ENCODE measurements at places on chromosomes 7 and 10.

DNA sequence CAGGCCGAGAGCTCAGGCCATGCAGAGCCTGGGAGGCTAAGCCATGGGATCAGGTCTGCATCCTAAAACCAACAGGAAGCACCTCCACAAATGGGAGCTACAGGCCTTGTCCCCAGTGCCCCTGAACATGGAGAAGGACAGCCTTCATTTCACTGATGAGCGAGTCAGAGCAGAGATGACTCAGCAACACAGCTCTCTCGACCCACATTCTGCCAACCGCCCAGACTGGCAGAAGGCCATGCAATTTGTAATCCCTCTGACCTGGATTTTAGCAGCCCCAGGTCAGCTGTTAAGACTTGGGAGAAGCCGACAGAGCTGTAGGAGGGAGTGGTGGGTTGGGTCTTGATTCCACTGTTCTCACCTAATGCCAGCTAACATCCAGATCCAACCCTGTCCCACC is 25.5 kb downstream of the VOPP1 start:
- peak; percentile 41 for DNase-seq

GRCh38 chr7:131737746-131738465 is 181.5 kb upstream of the PODXL start:
- no peak for DNase-seq

GRCh38 chr10:92891885-92892690 is 43.8 kb downstream of the EXOC6 start:
- DNase-seq = no peak

DNA sequence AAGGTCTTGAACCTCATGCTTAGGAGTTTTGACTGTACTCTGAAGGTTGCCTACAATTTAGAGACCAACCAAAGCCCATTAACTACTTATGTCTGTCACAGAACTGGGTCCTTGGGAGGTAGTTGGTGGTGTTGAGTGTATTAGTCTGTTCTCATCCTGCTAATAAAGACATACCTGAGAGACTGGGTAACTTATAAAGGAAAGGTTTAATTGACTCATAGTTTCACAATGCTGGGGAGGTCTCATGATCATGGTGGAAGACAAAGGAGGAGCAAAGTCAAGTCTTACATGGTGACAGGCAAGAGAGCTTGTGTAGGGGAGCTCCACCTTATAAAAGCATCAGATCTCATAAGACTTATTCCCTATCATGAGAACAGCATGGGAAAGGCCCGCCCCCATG is 319.6 kb upstream of the ZMIZ1 start:
- DNase-seq = no peak

- no peak for DNase-seq
These were observed 2.0 kb upstream of the ZMYND11 start for GRCh38 chr10:132946-133898.

GRCh38 chr10:13270877-13271551 is 28.9 kb downstream of the PHYH start:
- no peak for DNase-seq

DNA sequence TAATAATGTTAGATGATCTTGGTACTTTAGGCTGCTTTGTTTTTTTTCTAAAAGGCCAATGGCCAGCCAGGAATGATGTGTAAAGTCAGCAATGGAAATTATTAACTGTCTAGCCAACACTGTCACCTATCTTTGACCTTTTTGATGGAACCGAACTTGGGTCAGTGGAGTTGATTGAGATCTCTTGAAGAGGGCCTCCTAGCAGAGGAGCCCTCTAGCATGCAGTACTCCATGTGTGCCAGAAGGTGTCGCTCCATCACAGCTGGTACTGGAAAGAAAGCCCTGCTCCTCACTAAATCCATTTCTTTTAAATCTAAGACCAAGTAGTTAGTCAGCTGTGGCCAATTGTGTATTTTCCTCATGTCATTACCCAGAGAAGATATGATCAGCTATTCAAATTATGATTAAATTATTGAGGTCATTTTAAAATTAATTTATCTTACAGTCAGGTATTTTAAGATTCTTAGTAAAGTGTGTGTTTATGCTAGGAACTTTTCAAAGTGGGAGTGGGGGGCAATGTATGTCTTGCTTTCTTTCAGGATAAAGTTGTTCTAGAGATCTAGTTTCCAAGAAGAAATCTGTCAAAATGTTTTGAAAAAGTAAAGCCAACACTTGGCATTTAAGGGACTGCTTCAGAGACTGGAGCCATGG is 33.1 kb upstream of the CROT start:
- peak; percentile 33 for DNase-seq

DNA sequence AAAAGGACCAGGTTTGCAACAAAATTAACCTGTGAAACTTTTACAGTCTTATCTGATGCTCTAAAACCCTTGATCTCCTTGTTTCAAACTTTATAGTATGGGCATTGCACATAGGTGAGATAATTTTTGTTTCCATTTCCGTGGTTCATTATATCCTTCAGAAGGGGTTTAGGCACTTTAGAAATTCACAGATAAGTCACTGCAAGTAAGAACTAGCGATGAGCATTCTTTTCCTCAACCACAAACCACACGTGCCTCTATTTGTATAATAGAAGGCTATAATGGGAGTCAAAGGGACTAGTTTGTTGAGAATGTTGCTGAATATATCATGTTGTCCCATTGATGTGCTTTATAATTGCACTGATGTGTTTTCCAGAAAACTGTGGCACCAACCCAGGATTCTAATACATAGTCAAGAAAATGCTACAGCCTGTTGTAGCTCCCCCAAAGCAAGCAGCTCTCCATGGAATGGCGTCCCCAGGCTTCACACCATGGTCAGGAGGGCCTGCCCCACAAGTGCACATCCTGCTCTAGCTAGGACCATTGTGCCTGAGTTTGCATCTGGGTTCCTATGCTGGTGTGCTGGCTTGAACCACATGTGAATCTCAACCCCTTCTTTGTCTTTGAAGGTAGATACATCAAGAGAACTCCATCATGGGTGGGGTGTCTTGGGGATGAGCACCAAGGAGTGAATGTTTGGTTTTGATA is 14.0 kb upstream of the ATXN7L1 start:
- DNase-seq = peak; percentile 57

DNA sequence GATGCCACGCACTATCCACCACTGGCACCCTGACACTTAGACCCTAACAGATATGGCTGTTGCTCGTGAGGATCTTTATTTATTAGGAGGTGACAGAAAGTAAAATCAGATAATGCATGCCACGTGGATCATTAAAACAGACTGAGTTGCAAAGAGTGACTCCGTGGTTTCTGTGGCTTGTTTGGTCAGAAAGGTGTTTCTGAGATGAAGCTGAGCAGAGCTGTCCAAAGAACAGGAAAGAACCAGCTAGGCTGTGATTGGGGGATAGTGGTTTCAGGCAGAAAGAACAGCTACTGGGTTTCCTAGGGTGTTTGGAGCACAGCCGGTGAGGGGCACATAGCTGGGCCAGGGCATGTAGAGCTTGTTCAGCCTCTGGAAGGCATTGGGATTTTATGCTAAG is 34.4 kb downstream of the CSGALNACT2 start:
- no peak for DNase-seq

- no peak for DNase-seq
These were observed 239.6 kb downstream of the MAD1L1 start for GRCh38 chr7:1993031-1993695.

DNA sequence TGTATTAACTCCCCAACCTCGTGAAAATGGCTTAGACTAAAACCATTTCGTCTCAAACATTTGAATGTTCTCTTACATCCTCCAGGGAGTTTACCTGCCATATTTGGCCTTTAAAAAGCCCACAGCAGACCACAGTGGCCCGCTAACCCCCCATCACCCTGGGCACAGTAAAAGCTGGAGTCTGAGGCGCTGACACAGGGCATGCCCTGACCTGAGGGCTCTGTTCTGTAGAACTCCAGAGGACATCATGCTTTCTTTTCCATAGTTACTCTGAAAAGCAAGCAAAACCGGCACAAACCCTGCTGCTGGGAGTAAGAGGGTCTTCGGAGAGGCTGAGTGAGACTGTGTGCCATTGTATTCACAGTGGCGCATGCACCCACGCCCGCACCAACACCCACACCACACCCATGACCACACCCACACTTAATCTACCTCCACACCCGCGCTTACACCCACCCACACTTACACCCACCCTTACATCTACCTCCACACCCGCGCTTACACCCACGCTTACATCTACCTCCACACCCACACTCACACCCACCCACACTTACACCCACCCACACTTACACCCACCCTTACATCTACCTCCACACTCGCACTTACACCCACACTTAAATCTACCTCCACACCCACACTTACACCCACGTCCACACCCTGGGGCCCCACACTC is 32.1 kb downstream of the LRRC27 start:
- DNase-seq = no peak

- no peak for DNase-seq
These were observed 74.0 kb downstream of the ADCY1 start for GRCh38 chr7:45647967-45648670.

DNA sequence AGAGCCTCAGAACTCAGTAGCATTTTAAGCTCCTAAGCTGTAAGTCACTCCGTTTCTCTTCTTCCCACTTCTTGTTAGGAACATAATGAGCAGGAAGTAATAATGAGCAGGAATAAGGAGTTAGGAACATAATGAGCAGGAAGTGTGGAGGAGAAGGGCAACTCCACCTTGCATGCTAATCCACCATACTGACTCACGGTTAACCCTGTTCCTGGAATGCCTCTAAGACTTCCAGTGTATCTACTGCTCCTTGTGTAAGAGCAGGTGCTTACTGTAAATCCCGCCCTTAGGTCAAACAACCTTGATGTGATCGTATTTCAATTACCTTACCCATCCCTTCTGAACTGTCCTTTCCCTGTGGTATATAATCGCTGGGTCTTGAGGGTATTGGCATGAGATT is 528.7 kb downstream of the CALN1 start:
- no peak for DNase-seq

DNA sequence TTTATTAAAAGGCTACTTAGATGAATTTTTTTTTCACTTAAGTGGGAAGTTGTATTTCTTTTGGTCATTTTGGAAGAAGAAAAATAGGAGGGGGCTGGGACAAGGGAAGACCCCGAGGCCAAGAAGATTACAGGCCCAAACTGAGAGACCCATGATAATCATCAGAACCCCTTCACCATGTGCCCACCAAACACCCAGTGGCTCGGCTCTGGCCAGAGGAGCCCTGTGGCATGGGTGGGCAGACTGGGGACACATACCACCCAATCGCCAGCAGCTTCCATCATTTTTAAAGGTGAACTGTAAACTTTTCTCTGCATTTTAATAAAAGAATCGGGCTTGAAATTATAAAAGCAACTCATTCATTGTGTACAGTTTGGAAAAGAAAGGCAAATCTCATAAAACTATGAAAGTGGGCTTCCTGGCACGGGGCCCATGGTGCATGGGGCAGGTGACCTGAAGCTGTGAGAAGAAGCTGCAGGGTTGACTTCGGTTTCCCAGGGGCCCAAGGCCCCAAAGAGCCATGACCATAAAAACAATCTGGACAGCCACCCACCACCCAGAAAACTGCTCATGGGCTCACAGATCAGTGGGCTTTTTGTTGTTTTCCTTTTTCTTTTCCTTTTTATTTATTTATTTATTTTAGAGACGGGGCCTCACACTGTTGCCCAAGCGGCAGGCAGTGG is 29.4 kb upstream of the RET start:
- no peak for DNase-seq

GRCh38 chr10:51544933-51545332 is 154.5 kb downstream of the CSTF2T start:
- DNase-seq = no peak

GRCh38 chr10:50224330-50224952 is 26.9 kb downstream of the ASAH2 start:
- peak; percentile 20 for DNase-seq

- peak; percentile 18 for DNase-seq
These were observed at the start of gene NMT2 for GRCh38 chr10:15168291-15168785. Gene NMT2 (minus strand): TSS chr10:15168693. CDS start chr10:15168612, 81 bp downstream.

- no peak for DNase-seq
These were observed 29.4 kb upstream of the RAB18 start for GRCh38 chr10:27474741-27475140.
